ENCODE measurements at places on chromosomes 7 and 10.

DNA sequence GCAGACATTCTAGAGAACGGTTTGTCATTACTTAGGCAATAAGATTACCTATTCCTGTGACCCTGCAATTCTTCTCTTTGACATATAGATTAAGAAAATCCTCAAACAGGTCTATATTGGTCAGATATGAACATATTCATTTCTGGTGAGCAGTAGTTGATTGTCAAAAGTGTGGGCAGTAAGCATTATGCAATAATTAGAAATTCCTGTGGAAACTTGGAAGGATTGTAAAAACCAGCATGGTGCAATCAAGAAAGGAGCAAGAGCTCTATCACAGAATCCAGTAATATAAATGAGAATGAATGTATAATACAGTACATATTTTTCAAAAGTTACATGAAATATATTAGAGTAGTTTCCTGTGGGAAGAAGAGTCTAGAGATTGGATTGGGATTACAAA, 406.5 kb downstream of the SUGCT start:
- DNase-seq, result no peak

- peak; percentile 12 for DNase-seq
These were observed 4.2 kb upstream of the PILRA start for GRCh38 chr7:100369105-100369504.

DNA sequence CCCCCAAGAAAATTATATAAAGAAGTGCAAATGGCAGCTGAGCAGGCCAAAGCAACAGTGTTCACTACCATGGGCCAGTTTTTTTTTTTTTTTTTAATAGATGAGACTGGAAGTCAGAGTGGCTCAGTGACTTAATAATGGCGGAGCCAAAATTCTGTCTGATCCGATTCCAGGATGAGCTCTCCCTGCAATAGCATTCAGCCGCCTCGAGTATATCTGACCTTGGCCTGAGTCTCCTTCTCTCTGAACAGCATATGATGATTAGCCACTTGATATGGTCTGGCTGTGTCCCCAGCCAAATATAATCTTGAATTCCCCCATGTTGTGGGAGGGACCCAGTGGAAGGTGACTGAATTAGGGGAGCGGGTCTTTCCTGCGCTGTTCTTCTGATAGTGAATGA, 76.7 kb upstream of the PRLHR start:
- DNase-seq, result no peak

- DNase-seq, result no peak
These were observed 32.8 kb upstream of the DGKI start for GRCh38 chr7:137879357-137880158.

DNA sequence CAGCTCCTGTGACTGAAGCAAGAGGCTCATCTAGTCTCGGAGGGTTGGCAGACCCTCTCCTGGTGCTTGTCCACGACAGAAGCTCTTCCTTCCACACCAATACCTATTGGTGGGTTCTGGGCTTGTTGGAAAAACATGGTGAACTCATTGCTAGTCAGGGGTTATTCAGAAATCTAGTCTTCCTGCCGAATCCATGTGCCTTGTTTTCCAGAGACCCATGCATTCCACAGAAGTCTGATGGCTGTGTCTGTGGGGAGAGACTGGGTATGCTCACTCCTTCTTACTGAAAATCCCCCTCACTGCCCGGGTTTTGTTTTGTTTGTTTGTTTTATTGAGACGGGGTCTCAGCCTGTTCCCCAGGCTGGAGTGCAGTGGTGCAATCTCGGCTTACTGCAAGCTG, 138.3 kb downstream of the DNAJB6 start:
- no peak for DNase-seq

- DNase-seq, result no peak
These were observed 179.3 kb downstream of the ABCA13 start for GRCh38 chr7:48350515-48350914.

DNA sequence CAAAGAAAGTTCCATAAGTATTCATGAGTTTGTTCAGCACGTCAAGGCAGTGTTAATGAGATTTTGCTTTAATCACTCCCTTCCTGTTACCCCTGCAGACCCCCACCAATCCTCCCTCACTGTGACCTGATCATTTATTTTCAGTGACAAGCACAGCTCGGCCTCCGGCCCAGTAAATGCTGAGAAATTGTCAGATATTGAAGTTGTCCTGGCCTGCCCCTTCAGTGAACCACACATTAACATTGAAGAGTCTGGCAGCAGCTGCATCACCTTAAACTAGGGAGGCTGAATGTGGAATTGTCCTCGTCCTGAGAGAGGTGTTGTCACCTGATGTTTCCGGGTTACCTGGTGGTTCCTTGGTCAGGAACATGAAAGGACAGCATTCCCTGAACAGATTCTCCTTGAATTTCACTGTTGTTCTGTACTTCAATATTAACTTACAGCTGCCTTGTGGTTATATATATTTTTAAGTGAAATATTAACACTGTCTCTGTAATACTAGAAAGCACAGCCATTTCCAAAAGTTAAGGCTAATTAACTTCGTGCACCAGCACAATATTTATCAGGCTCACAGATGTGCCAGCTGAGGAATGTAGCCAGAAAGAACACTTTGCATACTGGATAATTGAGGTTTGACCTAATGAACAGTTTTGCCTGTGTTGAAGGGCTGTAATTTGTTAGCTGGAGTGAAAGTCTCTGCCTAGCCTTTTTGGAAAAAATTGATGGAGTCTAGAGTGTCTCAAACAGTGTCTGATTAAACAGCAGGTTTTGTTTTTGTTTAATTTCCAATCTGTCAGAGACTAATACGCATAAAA, 265.3 kb downstream of the HDAC9 start:
- no peak for DNase-seq

- DNase-seq, result no peak
These were observed 39.5 kb downstream of the RBM28 start for GRCh38 chr7:128304212-128304611.

GRCh38 chr7:151046603-151047573, 1.4 kb upstream of the ASIC3 start:
- DNase-seq, result no peak

DNA sequence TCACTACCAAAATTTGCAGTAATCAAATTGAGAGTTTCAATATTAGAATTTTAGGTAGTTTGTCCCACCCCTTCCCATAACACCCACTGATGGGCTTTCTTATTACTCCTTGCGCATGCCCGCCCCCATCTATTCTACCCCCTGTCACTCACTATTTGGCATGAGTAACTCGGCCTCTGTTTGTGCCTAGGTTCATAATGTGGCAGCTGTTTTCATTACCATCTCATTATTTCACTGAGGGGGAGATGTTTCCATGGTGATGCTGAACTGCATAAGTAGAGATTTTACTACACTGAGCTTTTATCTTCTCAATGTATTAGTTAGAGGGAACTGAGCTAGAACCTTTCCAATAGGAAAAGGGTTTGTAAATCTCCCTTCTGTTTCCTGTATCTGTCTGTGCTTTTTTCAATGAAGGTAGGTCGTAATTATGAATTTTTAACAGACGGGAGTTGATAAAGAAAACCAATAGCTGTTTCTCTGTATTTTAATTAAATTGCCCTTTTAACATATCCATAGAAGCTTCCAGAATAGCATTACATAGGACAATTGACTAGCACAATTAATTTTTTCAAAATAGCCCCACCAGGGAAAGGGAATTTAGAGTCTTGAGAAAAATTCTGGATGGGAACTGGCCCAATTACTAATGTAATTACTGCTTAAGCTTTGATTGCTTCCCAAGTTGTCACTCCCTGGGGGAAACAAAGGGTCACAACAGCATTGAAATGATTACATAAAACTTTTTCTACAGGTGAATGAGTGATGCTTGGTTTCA, 33.4 kb downstream of the PRPS1L1 start:
- DNase-seq, result no peak

DNA sequence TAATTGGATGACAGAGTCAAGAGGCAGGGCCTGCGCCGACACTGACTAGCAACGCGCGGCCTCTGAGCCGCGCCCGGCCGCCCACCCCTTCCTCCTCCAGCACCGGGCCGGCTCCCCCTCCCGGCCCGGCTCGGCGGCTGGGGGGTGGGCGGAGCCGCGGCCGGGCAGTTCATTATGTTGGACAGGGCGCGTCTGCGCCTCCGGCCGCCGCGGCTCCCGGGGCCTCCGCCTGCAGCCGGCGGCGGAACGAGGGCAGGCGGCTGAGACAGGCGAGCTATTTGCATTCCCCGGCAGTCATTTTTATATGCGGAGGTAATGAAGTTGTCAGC, 106.7 kb downstream of the SNX10 start:
- no peak for DNase-seq

DNA sequence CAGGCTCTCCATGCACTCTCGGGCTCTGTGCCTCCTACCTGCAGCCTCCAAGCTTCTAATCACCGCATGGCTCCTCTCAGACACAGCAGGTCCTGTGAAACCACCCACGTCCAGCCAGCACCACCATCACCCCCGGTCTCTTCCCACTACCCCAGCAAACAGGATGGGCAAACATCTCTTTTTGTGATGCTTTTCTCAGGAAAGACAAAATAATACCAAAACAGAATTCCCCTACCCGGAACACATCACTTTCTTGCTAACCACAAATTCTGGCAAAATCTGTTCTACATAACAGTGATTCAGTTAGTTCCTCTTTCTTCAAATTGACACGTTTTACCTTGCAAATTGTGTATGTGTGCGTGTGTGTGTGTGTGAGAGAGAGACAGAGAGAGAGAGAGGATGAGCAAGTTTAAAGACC, 6.5 kb downstream of the SNX8 start:
- no peak for DNase-seq

- DNase-seq, result no peak
These were observed 519.9 kb upstream of the DPP6 start for GRCh38 chr7:153532326-153532725.

DNA sequence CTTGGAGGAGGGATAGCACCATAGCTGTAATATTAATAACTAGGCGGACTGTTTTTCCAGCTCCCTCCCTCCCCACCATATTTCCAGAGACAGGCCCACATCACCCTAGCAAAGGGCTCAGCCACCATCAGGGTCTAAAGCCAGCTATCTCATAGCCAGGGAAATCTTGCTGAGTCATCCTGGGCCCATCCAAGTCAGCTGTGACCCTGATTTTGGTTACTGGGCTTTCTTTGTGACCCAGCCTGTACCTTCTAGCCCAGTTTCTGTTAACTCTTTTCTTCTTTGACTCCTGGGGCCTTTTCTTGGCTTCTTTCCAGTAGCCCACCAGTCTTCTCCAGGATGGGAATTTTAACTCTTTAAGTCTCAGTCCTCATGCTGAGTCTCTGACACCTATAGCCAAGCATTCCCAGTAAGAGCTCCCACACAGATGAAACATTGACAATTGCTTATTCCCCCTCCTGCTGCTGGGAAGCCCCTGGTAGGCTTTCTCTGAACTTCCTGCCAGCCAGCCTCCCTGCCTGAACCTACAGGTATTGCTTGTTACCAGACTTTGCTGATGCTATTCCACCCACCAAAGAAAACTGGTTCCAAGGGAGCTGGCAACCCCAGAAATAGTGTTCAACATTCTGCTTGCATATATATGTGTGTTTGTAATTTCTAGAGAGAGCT, 34.8 kb upstream of the ADO start:
- DNase-seq, result no peak

DNA sequence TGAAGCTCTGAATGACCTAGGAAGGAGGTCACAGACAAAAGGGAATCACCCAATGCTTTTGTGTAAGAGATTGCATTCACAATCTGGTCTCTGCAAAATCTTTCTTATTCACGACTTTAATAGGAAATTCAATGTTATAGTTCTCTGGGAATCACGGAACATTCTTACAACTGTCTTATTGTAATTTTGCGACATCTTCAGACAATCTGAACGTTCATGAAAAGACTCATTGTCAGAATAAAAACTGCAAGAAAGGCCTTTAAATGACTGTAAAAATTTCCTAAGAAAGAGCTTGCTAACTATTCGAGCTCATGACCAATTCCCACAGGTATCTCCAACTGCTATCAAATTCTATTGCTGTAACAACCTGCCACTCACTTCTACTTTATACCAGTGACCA, 130.7 kb downstream of the DGKI start:
- no peak for DNase-seq

DNA sequence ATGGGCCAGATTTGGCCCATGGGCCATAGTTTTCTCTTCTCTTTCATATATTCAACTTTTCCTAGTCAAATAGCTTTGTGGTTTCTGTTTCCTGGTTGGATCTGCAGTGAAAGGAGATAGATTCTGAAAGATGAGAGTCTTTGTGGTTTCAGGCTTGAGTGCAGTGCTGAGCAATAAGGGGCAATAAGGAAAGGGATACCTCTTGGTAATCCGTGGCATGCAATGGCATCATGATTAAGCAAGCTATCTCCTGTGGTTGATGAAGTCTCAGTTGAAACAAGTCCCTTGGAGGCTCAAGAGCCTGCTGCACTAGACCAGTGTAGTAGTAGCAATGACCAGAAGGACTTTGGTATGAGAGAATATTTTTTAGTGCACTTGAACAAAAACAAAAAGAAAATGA, 187.7 kb upstream of the CNTNAP2 start:
- DNase-seq, result no peak

GRCh38 chr10:75253281-75254220, 17.8 kb upstream of the COMTD1 start:
- DNase-seq, result no peak

DNA sequence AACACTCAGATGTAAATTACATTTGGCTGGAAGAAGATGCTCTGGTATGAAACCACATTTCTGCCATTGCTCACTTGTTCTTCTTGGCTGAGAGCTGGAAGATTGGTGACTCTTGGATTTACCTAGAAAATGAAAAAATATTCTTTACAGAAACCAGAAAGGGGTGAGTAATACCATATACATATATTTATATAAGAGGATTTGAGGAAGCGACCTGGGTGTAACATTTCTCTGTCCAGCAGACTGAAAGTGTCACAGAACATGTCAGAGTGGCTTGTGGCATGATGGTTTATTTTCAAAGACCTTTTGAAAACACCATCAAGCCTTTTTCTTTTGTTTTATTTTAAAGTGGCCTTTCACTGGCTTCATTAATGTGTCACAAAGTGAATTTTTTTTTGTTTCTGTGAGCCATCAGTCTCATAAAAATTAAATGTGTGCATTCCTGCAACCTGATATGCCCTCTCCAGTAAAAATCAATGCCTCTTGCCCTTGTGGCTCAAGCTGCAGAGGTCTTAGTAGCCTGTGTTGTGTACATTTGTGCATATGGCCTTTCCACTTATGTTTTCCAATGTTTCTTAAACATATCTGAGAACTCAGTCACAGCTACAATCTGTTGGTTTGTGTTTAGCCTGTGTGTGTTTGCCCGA, 23.5 kb downstream of the CREB5 start:
- no peak for DNase-seq

DNA sequence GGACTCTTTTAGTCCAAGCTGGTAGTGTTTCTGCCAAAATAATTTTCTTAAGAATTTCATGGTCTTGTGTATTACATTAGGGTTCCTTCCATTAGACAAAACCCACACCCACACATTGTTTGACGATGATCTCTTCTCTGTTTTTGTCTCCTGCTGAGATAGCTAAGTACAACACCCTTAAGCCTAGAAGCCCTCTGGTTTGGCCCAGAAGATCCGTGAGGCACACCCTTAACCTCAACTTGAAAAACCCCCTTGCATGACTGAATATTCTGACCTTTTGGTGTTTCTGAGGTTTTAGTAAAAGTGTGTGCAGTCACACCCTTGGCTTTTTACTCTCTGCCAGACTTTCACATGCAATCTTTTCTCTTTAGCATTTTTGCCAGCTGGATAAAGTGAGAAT, 29.3 kb upstream of the ERCC6 start:
- no peak for DNase-seq

Data from nucleus accumbens (tissue), 56 donors.